IMR-90 (cell line): ENCODE measurements at places on chromosomes 6 and 20.
A peak's percentile ranks its signal among the peaks of the same experiment; 100 is the strongest.

- no peaks in the 10 kb centered on the region for H3K36me3 ChIP-seq
- no peak overlapping the region for H3K4me3 ChIP-seq
- H3K27me3 ChIP-seq, result peaks cover 4% of the 10 kb centered on the region; the same call in 1 of the 2 replicates
- peak; percentile 96 for DNase-seq
Measured at GRCh38 chr6:126180585-126180984, 159.3 kb upstream of the CENPW start.

- no peaks in the 10 kb centered on the region for H3K36me3 ChIP-seq
- no peaks in the 10 kb centered on the region for H3K27me3 ChIP-seq
- H3K4me3 ChIP-seq, result no peak overlapping the region
- H3K27ac ChIP-seq, result no peak overlapping the region
- H3K4me1 ChIP-seq, result peaks cover 9% of the 10 kb centered on the region; the same call in 1 of the 2 replicates
Measured at GRCh38 chr6:2744209-2744771, 6.4 kb downstream of the MYLK4 start.

DNA sequence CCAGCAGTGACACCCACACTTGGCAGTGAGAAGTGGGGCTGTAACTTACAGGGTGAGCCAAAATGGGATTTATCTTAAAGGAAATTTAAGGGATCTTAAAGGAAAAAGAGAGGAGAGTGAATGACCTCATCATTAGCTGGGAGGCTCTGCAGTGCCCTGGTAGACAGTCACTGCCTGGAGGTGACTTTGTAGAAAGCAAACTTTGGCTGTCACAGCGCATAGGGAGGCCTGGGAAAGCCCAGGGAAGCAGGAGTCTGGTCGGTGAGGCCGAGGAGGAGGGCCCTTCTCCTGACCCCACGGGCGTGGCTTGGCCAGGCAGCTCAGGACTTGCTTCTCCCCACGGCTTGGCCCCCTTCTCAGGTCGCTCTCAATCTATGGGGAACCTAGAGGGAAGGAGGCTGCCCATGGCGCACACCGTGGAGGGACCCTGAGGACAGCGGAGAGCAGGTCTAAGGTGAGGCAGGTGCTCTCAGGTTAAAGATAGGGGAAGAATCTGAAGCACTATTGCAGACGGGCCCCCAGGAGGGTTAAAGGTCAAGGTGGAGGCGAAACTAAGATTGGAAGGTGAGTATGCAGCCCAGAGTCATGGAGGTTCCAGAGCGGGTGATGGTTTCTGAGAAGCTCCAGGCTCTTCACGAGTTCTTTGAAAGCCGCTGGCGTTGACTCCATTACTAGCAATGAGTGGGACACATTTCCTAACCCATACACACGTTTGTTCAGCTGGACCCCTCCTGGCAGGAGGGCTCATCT, 15.6 kb upstream of the RIPK1 start:
- no peak overlapping the region for H3K4me3 ChIP-seq
- no peak for DNase-seq
- no peak overlapping the region for H3K27ac ChIP-seq
- H3K36me3 ChIP-seq, result no peaks in the 10 kb centered on the region
- H3K27me3 ChIP-seq, result peaks cover 14% of the 10 kb centered on the region; the same call in 1 of the 2 replicates
- H3K4me1 ChIP-seq, result no peaks in the 10 kb centered on the region

DNA sequence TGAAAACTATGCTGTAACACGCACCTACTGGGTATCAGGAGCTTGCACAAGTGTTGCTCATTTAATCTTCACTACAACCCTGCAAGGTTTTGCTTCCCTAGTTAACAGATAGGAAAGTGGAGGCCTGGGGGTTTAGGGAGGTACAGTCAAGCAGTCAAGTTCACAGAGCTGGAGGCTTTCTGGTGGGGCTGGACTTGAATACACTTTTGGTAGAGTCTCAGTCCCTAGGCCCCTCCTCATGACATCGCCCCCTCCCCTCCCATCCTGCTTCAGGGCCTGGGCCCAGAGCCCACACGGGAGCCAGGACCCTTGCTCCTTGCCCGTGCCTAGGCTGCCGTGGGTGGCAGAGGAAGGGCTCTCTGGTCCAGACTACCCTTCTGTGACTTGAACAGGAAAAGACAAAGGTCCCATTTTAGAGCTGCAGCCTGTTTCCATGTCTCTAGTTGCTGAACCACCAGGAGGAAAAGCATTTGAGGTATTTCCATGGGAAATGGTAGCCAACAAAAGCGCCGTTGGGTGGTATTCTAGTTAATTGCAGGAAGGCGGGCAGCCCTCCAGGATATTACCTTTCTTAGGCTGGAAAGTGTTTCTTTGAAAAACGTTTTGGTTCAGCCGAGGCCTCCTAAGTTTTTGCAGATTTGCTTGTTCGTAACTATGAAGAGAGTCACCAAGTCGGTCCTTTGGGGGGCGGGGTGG, 84.9 kb downstream of the CDC5L start:
- H3K4me3 ChIP-seq, result no peak overlapping the region
- no peak overlapping the region for H3K27ac ChIP-seq
- H3K4me1 ChIP-seq, result peaks cover 2% of the 10 kb centered on the region; the same call in 1 of the 2 replicates
- no peaks in the 10 kb centered on the region for H3K36me3 ChIP-seq
- no peak for DNase-seq

DNA sequence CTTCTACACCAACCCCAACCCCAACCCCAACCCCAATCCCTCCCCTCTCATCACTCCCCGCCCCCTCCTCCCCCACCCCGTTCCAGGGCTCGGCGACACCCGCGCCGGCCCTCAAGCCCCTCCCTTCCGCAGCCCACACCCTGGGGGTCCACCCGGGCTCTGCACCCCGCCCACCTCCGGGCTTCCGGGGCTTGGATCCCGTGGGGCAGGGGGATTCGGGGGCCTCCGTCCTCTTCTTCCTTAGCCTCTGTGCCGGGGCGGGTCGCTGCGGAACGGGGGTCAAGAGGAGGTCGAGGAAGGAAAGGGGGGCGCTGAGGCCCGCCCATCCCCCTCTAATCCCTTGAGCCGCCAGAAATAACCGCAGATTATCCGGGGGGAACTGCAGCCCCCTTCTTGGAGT, 690 bp downstream of the TULP1 start:
- H3K27me3 ChIP-seq, result peaks cover 59% of the 10 kb centered on the region
- no peak overlapping the region for H3K4me3 ChIP-seq
- H3K4me1 ChIP-seq, result 0 out of 2 replicates have a peak, but pooled peaks cover 1% of the 10 kb centered on the region
- no peak for DNase-seq
- no peaks in the 10 kb centered on the region for H3K36me3 ChIP-seq

DNA sequence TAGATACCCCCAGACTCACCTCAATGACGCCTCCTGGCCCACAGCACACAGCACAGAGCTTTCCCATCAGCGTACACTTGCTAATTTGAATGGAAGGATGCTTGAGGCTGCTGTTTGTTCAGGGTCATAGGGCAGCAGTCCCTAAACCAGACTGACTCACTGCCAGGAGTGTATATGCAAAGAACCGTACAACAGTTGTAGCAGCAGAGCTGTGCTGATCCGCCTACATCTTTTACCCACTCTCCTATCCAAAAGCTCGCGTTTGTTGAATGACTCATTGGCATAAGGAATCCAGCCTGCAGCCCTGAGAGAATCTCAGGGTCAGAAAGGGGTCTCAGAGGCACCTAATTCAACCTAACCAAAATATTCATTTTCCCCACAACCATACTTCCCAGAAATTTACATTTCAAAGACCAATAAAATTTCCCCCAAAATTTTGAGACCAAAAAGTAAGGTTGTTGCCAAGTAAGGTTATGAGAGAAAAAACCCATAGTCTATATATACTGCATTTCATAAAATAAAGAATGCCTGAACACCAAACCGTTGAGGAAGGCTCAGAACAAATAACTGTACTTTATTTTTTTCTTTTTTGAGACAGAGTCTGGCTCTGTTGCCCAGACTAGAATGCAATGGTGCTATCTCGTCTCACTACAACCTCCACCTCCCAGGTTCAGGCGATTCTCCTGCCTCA, 35.3 kb upstream of the CCND3 start:
- H3K27ac ChIP-seq, result no peak overlapping the region
- H3K4me3 ChIP-seq, result no peak overlapping the region
- peak; percentile 85 for DNase-seq
- no peaks in the 10 kb centered on the region for H3K27me3 ChIP-seq
- H3K4me1 ChIP-seq, result peaks cover 4% of the 10 kb centered on the region; the same call in 1 of the 2 replicates

GRCh38 chr6:122838060-122838780, 49.2 kb downstream of the SMPDL3A start:
- no peak overlapping the region for H3K27ac ChIP-seq
- H3K27me3 ChIP-seq, result peaks cover 1% of the 10 kb centered on the region; the same call in 1 of the 2 replicates
- H3K4me3 ChIP-seq, result no peak overlapping the region

DNA sequence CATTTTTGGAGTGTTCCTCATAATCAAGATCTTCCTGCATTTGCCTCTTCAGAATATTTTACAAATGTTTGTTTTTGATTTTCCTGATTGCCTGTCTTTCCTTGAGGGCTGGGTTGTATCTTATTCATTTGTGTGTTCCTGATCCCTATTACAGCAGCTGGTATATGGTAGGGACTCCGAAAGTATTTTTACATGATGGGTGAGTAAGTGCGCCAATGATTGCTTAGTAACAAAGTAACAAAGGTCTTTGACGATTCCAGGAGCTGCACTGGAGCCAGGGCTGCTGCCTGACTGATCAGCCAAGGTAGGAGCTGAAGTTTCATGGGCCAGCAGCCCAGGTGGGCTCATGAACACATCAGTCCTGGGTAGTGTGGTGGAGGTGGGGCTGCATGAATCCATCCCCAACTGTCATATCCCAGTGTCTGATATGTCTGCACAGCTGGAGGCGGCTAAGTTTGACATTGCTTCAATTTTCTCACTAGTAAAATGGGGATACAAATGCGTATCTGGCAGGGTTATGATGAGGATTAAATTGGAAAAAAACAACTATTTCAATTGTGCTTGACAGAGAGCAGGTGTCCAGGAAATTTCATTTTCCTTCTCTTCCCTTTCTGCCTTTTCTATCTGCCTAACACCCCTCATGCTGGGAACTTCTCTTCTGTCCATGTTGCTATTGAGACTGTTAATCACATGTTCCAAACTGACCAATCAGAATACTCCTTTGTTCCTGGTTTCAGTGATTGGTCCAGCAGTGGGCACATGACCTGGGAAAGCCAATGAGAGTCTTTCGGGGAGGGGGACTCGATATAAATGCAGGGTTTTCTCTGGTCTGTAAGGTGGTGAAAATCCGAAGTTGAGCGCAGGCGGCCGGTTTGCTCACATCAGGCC, 90.7 kb downstream of the CDH26 start:
- no peak overlapping the region for H3K4me3 ChIP-seq
- no peak overlapping the region for H3K27ac ChIP-seq
- no peak for DNase-seq
- peaks cover 8% of the 10 kb centered on the region for H3K27me3 ChIP-seq
- H3K36me3 ChIP-seq, result no peaks in the 10 kb centered on the region
- H3K4me1 ChIP-seq, result peaks cover 19% of the 10 kb centered on the region

- H3K27ac ChIP-seq, result peak overlapping the region; percentile 33
- no peak for DNase-seq
- no peaks in the 10 kb centered on the region for H3K36me3 ChIP-seq
- H3K4me1 ChIP-seq, result peaks cover 10% of the 10 kb centered on the region
Measured at GRCh38 chr20:51034988-51035656, 12.2 kb upstream of the KCNG1 start.

- H3K36me3 ChIP-seq, result no peaks in the 10 kb centered on the region
- H3K4me1 ChIP-seq, result no peaks in the 10 kb centered on the region
- no peak overlapping the region for H3K4me3 ChIP-seq
- no peak for DNase-seq
- no peak overlapping the region for H3K27ac ChIP-seq
Measured at GRCh38 chr20:59519707-59520014, 84.7 kb upstream of the PHACTR3 start.

GRCh38 chr20:16388731-16389130, 184.5 kb downstream of the KIF16B start:
- no peak for DNase-seq
- no peak overlapping the region for H3K4me3 ChIP-seq
- H3K36me3 ChIP-seq, result no peaks in the 10 kb centered on the region
- no peak overlapping the region for H3K27ac ChIP-seq
- no peaks in the 10 kb centered on the region for H3K27me3 ChIP-seq
- H3K4me1 ChIP-seq, result no peaks in the 10 kb centered on the region

DNA sequence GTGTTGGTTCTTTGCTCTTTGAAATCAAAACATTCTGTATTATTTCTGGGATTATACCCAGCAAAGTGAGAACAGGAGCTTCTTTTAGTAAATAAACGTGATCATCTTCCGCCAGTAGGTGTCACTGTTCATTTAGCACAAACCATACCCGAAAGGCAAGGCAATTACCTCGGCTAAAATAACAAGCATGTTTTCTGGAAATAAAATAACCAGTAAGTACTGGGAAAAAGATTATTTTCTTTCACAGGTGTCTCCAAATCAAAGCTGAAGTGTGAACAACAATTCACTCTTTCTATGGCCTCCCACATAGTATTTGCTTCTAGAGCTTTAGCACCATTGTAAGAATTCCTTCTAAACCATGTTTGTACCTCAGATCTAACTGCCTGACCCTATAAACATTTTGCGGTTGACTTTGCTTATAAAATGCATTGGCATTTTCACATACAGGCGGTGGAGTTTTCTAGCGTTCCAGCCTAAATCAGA, 144.6 kb upstream of the AGPAT4 start:
- no peaks in the 10 kb centered on the region for H3K27me3 ChIP-seq
- H3K36me3 ChIP-seq, result no peaks in the 10 kb centered on the region
- H3K4me1 ChIP-seq, result peaks cover 2% of the 10 kb centered on the region; the same call in 1 of the 2 replicates
- DNase-seq, result peak; percentile 85
- no peak overlapping the region for H3K27ac ChIP-seq
- H3K4me3 ChIP-seq, result no peak overlapping the region

DNA sequence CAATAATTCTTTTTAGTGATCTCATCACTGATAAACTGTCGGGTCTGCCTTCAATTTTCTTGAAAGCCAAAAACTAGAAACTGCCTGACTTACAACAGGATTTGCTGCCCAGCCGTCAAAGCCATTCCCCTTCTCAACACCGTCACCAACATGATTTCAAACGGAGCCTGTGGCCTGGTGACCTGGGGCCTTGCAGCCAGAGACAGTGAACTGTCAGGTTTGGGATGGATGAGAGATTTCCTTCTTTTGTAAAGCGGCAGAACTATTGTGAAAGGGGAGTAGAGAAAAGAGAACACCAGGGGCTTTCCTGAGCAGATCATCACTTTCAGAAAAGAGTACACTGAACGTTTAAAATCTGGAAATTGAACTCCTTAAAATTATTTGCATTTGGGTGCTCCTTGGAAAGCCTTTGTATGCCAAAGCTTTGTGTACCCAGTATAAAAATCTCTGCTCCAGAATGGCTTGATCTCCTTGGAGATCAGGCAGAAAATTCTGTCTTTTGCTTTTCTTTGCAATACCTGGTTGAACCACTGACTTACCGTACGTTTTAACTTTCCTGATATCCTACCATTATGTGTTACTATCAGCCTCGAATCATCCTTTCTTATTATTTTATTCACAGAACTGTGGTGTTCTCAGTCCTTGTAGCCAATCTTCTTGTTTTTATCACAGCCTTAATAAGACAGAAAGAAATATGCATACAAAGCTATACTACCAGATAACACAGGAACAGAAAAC, 125.2 kb downstream of the PACRG start:
- H3K27ac ChIP-seq, result no peak overlapping the region
- H3K27me3 ChIP-seq, result no peaks in the 10 kb centered on the region
- no peaks in the 10 kb centered on the region for H3K36me3 ChIP-seq
- no peak for DNase-seq
- no peak overlapping the region for H3K4me3 ChIP-seq

DNA sequence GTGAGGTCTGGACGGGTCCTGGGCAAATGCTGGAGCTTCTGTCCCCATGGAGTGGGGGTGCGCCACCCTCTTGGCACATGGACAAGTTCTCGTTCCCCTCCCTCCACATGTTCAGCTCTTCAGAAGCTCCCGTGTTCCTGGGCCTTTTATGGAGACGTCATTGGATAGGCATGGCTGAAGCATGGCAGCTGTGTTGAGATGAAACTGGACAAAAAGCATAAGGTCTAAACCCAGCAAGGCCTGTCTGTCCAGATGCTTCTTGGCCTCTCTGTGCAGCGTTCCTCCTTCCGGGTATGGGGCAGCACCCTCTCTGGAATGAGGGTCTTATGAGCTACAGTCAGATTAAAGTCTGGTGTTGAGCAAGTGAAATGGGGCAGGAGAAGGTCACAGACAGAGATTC, 26.8 kb downstream of the TBC1D20 start:
- H3K27me3 ChIP-seq, result no peaks in the 10 kb centered on the region
- no peak overlapping the region for H3K27ac ChIP-seq
- peaks cover 75% of the 10 kb centered on the region for H3K36me3 ChIP-seq
